ENCODE measurements at places on chromosomes 12 and 14.

DNA sequence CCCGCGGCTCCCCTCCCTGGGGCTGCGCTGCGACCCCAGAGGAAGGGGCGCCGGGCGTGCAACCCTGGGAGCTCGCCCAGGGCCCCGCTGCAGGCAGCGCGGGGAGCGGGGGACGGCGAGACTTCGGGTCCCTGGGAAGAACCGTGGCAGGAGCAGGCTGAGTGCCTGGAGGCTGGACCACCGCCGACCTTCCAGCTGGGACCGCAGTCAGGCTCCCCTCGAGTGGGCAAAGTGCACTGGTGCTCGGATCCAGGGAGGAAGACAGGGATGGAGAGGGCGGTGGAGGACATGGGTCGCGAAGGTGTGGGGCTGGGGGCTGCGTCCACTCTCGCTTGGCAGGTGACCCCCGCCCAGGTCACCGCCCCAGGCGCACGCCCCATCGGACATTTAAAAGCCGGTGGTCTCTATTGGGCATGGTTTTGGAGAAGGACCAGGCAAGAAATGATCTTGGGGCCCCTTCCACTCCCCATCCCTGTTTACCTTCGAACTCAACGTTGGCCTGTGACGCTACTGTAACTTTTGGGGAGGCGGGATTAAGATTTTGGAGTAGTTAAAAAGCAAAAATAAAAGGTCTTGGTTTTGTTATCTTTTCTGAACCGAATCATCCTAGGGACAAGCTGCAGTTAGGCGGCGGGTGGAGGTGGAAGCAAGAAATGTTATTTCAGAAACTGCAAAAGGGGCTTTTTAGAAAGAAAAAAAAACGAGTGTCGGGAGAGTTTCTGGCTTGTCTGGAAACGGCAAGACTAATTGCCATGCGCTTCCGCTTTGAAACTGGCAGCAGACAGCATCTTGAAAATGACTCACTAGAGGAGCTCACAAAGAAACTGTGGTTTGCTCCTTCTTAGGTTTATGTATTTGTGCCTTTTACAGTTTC, 1.0 kb downstream of the ELK3 start:
- DNase-seq: peak; percentile 70

DNA sequence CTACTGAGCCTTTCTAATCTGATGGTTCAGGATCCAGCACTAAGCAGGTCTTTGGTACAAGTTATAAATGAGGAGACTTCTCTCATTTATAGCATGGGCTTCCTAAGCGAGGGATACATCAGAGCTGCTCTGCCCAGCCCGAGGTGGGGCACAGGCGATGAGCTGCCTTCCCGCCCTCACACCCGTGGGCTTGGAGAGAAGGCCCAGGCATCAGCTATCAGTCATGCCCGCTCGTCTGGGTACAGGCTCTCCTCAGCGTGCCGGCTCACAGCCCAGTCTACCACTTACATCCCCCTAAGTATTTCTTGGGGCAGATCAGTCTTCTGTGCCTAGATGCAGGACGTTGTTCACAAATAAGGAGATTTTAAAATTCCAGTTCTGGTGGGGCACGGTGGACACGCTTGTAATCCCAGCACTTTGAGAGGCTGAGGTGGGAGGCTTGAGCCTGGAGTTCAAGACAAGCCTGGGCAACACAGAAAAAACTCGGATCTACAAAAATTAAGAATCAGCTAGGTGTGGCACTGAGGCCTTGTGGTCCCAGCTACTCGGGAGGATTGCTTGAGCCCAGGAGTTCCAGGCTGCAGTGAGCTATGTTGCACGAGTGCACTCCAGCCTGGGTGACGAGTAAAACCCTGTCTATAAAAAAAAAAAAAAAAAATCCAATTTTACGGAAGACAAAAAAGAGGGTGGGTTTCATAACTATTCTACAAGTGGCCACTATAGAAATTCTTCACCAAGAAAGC, 57.0 kb downstream of the CCDC88C start:
- no peak for DNase-seq

GRCh38 chr12:21543151-21543550, 17.1 kb downstream of the SPX start:
- DNase-seq: no peak

- DNase-seq: no peak
Observed at GRCh38 chr12:89469361-89469760, 55.2 kb downstream of the GALNT4 start.

GRCh38 chr12:1808036-1808797, 12.1 kb upstream of the LRTM2 start:
- no peak for DNase-seq

GRCh38 chr12:48970702-48971334, 717 bp downstream of the WNT10B start:
- no peak for DNase-seq

- DNase-seq: no peak
Observed at GRCh38 chr12:45243963-45244362, 28.1 kb downstream of the ANO6 start.

DNA sequence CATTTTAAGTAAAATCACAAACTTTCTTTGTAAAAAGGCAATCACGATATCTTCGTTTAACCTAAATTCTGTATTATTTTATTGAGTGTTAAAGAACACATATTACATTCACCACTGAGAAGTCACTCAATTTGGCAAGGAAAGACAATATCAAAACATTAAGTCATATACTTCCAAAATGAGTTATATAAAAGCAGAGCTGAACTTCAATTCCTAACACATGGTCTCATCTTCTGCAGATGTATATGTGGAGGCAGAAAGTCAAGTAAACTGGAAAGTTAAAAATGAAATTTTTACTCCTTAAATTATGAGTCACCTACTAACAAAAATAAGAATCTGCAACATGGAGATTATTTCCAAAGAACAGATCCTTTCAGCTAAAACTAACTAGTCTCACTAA, 28.7 kb downstream of the BMAL2 start:
- no peak for DNase-seq

Data from GM04504 (cell line).